ENCODE measurements at places on chromosomes 3 and 15.

DNA sequence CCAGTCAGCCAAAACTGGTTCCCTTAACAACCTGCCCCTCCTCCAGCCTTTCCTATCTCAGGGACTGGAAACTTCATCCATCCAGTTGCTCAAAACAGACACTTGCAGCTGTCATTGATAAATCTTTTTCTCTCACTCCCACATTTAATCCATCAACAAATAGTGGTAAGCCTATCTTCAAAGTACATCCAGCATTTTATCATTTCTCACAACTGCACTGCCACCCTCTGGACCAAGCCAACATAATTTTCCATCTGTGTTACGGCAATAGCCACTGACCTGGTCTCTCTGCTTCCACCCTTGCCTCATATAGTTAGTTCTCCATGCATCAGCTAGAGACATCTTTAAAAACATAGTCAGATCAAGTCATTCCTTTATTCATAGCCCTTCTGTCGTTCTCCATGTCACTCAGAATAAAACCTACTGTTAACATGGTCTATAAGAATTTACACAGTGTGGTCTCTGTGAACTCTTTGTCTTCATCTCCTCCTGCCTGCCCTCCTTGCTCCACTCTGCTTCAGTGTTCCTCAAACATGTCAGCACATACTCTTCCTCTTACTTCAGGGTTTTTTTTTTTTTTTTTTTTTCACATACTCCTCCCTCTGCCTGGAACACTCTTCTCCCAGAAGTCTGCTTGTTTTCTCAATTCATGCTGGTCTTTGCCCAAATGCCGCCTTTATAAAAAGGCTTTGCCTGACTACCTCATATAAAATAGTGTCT, 102.5 kb upstream of the COL6A5 start:
- no peak for DNase-seq

DNA sequence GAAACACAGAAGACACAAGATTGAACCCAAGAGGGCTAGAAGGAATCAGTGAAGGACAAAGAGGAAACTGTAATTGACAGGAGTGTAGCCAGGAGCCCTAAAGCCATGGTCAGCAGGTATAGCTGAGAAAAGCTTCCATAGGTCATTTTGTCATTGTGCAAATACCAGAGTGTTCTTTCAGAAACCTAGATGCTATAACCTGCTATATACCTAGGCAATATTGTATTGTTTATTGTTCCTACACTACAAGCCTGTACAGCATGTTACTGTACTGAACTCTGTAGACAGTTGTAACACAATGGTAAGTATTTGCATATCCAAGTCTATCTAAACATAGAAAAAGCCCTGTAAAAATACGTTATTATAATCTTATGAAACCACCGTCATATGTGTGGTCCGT, 119.3 kb upstream of the LRRFIP2 start:
- DNase-seq = no peak

DNA sequence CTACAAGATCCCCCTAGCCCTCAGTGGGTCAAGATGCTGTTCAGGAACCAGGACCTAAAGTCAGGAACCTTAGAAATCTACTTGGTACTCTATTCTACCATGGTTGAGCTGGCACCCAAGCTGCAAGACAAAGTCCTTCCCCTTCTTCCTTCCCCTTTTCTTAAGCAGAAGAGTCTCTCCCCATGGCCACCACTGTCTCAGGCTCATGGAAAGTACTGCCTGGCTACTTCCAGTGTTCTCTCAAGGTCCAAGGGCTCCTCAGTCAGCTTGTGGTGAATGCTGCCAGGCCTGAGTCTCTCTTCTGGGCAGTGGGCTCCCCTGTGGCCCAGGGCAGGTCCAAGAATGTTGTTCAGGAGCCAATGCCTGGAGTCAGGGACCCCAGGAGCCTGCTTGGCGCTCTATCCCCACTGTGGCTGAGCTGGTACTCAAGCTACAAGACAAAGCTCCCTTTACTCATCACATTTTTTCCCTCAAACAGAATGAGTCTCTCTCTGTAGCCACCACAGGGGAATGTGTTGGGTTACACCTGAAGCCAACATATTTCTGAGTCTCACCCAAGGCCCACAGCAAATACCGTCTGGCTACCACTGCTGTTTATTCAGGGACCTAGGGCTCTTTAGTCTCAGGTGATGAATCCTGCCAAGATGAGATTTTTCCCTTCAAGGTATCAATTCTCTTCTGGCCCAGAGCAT, 18.1 kb upstream of the SLC27A2 start:
- no peak for DNase-seq

DNA sequence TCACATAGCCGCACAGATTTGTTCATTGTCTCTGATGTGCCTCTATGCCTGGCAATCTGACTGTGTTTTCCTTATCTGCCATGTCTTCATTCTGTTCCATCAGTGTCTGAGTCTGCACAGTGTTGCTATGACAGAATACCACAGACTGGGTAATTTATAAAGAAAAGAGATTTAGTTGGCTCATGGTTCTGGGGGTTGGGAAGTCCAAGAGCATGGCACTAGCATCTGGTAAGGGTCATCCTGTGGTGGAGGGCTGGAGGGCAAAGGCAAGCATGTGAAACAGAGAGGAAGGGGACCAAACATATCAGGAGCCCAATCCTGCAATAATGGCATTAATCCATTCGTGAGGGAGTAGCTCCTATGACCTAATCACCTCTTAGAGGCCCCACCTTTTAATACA, 11.9 kb upstream of the HCN4 start:
- DNase-seq = no peak

DNA sequence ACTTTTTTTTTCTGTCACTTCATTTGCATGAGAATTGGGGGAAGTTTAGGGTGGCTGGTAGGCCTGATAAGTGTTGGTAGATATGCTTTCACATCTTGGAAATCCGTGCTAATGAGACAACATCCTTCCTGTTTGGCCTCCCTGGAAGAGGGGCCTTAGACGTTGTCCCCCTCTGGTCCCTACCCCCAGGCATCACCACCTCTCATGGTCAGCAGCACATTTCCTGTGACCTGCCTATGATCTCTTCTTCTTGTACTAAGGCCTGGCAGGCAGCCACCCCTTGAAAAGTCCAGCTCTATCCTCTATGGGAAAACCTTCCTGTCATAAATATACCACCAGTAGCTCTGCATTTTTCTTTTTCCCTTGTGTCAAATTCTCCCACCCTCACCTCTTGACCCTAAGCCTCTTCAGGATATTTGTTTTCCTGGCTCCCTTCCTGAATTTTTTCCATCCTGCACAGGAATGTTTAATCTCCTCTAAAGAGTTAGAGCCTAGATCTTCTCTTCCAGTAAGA, 107.8 kb downstream of the SNRK start:
- DNase-seq = no peak

GRCh38 chr15:76324066-76324465, 12.5 kb upstream of the ISL2 start:
- no peak for DNase-seq

DNA sequence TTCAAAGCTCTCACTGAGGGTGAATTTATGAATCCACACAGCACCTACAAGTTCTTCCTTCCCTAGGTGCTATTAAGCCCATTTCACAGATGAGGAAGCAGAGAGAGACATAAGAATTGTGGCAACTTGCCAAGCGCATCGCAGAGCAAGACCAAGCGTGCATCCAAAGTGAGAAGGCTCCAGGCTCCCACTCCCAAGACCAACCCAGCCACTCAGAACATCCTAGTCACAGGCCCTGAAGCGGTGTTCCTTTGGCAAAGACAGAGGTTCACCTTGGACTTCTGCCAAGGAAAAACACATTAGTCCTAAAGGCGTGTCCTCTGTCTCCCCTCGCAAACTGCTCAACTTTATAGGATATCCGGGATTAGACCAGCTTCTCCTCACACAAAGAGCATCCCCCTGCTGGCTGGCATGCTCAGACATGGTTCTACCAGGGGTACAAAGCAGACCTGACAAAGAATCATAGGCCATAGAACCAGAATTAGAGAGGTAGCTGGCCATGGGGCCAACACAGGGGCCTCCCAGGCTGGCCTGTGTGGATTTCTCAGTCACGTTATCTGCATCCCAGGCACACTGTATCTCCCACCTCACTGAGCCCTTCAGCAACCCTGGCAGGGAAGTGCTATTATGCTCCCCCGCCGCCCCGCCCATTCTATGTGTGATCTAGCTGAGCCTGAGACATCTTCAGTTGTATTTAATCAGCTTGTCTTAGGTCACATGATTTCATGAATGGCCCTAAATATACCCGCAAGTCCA, 160.2 kb downstream of the FOXP1 start:
- no peak for DNase-seq

DNA sequence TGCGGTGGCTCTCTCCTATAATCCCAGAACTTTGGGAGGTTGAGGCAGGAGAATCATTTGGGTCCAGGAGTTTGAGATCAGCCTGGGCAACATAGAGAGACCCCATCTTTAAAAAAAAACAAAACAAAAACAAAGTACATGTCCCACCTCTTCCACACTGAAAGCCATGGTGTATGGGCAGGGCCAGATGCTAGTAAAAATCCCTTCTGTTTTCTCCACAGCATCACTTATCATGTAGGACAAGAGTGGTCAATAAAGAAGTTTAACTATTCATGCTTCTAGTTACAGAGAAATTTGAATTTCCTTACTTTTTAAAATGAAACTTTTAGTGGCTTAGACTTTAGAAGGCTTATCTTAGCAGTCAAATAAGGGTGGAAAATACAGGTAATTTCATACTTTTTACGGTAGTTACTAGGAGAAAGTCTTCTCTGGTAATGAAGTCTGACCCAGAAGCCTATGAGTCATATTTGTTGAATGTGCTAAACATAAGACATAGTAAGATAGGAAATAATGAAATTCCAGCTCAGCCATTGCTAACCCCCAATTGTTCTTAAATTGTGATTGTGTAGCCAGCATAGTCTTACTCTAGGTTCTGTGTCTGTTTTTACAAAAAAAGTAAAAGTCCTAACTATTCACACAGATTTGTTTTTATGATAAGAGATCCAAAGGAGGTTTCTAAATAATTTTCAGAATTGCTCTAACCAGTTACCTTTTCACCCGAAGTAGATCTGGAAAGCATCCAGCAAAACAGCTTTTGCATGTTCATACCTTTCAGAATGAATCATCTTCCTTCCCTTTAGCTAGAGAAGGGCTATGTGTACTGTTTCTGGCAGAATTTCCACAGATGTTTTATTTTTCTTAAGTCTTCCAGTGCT, 16.4 kb upstream of the ZNF609 start:
- DNase-seq = no peak

GRCh38 chr15:75161917-75162414, 39.7 kb upstream of the C15orf39 start:
- DNase-seq = no peak

DNA sequence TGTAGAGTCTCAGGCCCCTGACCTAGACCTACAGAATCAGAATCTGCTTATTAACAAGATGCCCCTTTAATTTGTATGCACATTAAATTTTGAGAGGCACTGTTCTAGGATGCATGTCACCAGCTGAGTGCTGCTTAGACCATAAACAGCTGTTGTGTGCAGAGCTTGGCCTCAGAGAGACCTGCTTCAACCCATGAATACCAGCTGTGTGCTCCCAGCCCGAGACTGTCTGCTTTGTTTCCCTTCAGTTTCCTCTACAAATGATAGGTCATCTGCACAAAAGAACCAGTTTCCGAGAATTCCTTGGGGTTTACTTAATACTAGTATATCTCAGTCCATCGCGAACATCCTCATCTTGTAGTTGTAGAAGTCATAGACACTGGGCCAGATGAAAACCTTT, 158.5 kb upstream of the PFN2 start:
- no peak for DNase-seq

DNA sequence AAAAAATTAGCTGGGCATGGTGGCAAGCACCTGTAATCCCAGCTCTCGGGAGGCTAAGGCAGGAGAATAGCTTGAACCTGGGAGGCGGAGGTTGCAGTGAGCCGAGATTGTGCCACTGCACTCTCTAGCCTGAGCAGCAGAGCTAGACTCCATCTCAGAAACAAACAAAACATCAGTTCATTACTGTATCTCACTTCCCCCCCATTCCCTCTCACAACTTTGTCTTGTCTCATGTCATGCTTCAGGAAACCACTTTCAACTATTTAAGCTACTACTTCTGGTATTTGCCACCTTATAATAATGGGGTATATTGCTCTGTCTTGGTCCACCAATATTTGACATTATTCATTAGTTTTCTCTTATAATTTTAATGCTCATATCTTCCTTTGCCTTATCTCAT, 26.2 kb downstream of the PIK3CA start:
- DNase-seq = no peak

GRCh38 chr3:115562636-115563267, 60.6 kb upstream of the GAP43 start:
- DNase-seq = no peak

- DNase-seq = no peak
Observed at GRCh38 chr3:141148169-141148568, 83.5 kb upstream of the PXYLP1 start.

- DNase-seq = peak; percentile 29
Observed at GRCh38 chr15:100053474-100054121, 288.2 kb downstream of the ADAMTS17 start.

DNA sequence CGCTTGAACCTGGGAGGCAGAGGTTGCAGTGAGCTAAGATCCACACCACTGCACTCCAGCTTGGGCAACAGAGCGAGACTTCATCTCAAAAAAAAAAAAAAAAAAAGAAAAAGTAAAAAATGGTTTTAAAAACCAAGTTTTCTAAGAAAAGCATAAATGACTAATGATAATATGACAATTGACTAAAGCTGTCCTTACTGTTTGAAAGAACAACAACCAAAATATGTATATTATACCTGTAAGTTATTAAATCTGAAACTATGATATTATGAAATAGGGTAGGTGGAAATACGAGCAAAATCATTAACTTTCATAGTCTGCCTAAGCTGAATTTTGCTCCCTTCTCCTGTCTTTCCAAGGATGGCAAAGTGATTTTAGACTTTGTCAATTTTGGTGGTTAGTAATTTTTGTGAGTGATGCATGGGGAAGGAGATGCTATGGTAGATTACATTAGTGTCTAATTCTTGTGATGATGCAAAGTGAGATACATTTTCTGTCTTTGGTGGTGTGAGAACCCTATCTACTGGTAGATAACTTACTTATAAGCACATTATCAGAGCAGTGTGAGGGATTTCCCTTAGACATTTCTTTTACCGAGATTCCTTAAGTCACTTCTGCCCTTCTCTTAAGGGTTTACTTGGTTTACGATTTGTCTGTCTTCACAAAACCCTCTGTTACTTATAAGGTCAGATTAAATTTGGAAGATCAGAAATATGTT, 10.6 kb upstream of the CHD2 start:
- no peak for DNase-seq

GRCh38 chr3:113910966-113911365, 36.8 kb upstream of the ZDHHC23 start:
- no peak for DNase-seq

GRCh38 chr15:31296646-31297574, 29.7 kb upstream of the KLF13 start:
- DNase-seq = no peak

- no peak for DNase-seq
Observed at GRCh38 chr3:67005974-67006373, 7.9 kb downstream of the KBTBD8 start.

DNA sequence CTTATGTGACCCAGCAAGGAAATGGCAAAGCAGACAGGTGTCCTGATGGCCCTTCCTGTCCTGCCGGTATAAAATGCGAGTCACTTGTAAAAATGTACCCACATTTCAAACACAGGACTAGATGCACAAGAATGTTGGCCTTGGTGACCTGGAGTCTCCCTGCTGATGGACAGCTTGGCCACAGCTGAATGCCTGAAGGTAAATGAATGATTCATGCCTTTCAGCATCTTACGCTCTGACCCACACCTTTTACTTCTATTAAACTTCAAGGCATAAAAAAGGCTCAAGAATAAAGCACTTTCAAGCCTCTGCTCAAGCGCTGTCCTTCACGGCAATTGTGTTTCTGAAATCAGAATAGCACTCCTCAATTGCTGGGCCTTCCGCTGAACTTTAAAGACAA, 228.0 kb upstream of the SLCO3A1 start:
- no peak for DNase-seq
